Stimulated activated effector memory CD8-positive, alpha-beta T cell treated with anti-CD3 and anti-CD28 coated beads, Interleukin-12 subunit alpha, Interleukin-12 subunit beta, amount 100 ng/mL, for 72 hours (primary cell): ENCODE measurements at places on chromosomes 2 and 18.

DNA sequence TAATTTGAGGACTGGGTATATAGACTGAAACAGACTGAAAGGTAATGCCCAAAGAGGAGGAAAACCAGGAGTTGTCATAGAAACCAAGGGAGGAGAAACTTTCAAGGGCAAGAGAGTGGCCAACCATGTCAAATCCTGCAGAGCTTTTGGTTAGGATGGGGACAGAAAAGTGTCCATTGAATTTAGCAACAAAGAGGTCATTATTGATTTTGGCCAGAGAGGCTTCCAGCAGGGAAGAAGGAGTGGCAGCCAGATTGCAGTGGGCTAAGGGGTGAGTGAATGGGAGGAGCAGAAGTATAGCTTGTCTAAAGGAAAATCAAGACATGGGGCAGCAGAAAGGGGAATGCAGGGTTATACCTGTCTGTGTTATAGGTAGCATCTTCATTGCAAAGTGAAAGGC lies 194.0 kb downstream of the CAMKMT start:
- no peak for DNase-seq

GRCh38 chr2:30649278-30649677 lies 158.0 kb downstream of the CAPN13 start:
- DNase-seq: no peak

DNA sequence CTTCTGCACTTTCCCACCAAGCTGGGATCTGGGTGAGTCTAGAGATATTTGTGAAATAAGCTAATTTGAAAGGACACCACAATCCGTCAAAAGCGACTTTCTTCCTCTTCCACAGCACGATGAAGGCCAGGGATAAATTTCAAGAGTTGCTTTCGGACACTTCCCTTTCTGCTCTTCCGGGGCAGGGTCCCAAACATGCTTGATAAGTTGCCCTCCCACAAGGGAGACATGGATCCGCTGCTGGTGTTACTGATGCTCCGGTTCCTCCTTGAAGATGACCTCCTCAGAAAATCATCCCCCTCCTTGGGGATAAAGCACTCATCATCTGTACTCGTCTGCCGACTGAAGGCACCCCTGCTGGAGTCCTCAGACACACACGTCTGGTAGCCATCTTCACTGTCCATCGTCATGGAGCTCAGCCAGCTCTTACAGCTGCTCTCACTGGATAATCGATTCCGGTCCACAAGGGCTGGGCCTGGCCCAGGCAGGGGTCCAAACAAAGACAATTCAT lies 28.2 kb downstream of the CYTIP start:
- DNase-seq: no peak

DNA sequence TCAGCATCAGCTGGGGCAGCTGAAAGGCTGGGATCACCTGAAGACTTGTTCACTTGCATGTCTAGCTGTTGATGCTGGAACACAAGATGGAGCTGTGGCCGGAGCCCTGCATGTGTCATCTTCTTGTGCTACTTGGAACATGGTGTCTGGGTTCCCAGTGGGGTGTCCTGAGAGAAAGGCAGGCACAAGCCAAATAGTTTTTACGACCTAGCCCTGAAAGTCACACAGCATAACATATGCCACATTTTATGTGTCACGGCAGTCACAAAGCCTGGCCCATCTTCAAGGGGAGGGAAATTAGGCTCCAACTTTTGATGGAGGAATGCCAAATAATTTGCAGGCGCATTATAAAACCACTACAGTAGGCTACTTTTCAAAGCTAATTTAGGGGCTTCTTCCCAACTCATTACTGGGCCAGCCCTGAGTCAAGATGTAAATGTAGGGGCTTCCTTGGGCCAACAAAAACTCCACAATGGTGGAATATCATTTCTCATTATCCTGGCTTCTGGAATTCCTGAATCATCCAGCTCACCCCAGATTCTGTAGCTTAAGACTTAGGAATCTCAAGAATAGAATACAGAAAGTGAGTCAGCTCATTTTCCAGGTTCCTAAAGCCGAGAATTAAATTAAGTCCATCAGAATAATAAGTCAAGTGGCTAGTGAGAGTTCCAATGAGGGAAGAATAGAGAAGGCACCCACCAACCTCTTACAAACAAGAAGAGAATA lies 543.0 kb downstream of the TNS1 start:
- DNase-seq: no peak

- no peak for DNase-seq
Measured at GRCh38 chr18:75809926-75810255, 382.4 kb upstream of the SMIM21 start.

DNA sequence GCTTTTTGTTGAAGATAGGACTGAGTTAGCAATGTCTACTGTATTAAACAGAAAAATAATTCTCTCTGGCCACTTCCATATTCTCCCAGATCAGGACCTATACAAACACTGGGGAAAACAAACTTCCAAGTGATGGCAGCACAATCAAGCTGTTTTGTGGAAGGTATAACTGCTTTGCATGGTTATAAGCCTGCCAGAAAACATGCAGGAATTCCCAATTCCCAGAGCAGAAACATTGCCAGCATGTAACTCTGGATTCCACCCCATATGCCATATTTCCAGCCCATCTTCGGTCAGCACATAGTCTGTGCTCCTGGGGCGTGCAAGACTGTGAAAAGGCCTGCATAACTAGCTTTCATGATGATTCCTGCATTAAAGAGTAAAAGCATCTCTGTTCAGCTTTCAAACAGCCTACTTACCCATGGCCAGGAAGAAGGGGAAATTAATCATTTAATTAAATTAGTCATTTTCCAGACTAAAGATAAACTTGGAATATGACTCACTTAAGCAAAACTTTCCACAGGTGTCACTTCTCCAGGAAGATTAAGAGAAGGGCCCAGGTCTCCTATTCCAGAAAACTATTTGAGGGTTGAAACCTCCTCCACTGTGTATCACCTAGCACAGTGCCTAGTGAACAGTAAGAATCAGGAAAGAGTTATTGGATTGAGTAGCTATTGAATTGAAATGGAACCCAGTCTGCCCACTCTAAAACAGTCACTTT lies 280.5 kb downstream of the NRXN1 start:
- DNase-seq: no peak

- DNase-seq: no peak
Measured at GRCh38 chr2:136057023-136057801, 60.7 kb downstream of the CXCR4 start.

DNA sequence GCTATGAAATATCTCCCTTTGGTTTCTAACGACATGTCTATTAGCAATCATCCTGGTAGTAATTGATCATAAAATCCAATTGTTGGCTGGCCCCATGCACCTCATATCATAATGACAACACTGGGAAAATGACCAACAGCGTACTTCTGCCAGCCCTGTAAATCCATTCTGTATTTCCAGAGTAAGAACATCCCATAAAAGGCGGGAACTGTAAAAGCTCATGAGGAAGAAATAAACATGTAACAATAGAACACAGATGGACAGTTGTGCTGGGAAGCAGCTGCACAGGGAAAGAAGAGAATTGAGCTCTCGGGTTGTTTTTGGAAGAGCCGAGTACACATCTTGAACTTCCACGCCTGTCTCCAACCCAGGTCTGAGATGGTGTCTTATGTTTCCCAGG lies 218.7 kb downstream of the CMPK2 start:
- DNase-seq: no peak

- no peak for DNase-seq
Measured at GRCh38 chr2:14558335-14558919, 74.1 kb upstream of the LRATD1 start.

GRCh38 chr18:3089579-3089978 lies 76.6 kb upstream of the LPIN2 start:
- DNase-seq: no peak

DNA sequence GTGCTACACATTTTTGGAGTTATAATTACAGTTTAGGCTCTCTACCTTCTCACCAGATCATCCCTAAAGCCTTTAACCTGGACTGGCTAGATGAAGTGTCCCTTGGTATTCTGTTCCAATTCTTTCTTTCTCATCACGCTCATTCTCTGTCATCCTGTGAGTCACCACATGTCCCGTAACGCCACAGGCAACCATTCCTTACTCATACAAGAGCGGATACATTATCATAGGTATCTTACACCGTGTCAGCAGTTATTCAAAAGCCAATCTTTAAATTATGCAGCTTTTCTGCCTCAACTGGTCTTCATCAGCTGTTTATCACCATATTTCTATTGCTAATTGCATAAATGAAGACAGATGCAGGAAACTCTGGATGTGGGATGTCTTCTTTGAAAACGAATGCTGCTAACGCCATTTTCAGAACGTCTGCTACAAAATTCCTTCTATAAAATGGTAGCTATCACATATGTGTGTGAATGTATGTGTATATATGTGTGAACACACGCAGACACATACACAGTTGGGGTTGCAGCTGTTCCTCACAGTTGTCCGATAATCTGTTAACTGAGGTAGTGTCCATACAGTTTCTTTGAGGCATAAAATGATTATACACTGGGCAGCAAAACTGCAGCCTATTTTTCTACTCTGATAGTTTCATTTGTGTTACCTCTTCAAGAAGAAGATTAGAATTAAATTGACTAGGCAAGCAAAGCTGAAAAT lies 47.9 kb downstream of the EML6 start:
- DNase-seq: no peak

DNA sequence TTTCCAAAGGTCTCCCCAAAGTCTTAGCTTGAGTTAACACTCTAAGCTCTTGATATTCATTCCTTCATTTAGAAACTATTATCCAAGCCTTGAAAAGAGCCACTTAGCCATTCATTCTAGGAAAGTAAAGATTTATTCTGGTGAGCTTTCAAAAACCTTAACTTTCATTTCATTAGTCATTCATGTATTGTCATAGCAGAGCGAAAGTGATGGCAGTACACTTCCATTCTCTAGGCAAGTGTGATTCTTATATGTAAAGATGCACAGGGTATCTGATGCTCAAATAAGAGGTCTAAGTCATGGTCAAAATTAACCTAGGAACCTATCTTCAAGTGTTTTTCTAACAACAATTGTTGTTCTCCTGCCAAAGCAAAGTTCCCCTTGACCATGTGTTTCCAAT lies 553.0 kb upstream of the FANCL start:
- DNase-seq: no peak

DNA sequence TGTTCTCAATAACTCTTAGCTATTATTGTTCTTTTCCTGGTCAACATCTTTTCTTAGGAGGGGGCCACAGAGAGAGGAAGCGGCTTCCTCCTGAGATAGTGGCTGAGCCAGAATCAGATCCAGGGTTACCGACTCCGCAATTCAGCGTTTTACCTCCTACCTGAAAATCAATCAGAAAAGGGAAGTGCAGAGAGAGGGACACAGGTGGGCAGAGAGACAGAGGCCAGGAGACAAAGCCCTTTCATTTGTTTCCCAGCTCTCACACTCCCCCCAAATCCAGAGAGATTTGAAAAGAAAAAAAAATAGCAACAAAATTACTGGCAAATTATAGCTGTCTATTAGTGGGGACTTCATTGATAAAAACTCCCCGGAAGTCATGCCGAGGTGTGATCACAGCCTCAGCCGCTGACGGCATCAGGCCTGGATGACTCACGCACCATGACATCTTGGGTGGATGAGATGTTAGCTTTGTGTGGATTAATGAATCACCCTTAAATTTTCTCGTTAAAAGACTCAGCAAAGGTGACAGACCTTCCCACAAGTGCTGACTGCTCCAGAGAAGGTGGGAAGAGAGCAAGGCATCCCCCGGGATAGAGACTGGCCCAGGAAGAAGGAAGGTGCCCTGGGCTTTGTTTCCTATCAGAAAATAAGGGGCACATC lies 120.7 kb downstream of the LOXHD1 start:
- DNase-seq: no peak

- no peak for DNase-seq
Measured at GRCh38 chr2:32862269-32863055, 84.3 kb upstream of the LTBP1 start.

DNA sequence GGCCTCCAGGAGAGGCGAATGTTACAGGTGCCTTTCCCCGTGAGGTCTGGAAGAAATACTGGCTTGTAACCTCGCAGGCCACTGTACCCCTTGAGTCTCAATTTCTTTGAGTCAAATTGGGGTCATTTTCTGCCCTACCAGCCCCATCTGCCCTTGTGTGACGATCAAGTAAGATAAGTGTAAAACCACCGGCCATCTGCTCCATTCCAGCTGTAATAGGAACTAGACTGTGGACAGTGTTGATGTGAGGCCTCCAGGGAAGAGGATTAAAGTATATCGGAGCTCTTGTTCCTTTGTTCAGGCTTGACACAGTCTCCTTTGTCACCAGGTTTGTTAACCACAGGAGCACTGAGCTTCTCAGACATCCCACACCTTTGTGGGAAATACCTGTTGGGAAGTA lies 65.6 kb downstream of the MRPS9 start:
- DNase-seq: no peak

GRCh38 chr18:7273301-7273921 lies 42.5 kb downstream of the LRRC30 start:
- no peak for DNase-seq

DNA sequence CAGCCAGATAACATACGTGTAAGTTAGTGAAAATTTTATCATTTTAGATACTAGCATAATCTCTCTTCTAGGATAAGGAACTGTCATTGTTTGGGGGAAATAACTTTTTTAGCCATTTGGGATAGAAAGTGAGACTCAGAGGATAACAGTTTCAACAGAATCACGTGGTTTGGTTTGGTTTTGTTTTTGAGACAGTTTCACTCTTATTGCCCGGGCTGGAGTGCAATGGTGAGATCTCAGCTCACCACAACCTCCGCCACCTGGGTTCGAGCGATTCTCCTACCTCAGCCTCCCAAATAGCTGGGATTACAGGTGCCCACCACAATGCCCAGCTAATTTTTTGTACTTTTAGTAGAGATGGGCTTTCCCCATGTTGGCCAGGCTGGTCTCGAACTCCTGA lies 323.2 kb upstream of the MEIS1 start:
- no peak for DNase-seq

GRCh38 chr2:74201196-74201595 lies 2.8 kb downstream of the MTHFD2 start:
- DNase-seq: no peak

- DNase-seq: no peak
Measured at GRCh38 chr2:9703701-9704221, 73.0 kb upstream of the YWHAQ start.

DNA sequence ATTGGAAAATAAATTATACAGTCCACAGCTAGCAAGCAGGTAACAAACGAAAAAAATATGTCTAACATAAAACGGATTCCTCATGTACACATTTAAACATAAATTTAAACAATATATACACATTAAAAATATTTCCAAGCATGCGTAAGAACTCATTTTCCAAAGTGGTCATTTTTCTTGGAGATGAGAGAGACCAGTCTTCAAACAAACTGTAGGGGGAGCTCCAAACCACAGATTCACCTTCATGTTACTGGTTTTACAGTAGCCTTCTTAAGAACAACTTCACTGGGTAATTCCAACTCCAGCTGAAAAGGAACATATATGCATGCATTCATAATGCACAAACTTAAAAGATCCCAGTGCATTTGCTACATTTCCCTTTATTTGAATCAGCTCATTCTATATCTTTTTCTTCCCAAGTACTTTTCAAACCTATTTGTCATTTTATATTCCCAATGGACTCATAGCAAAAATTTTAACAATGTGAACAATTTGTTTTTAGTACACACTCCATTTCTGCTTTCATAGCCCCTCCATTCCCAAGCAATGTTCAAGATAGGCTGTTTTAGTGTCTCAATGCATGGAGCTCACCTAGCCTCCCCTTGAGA lies 4.7 kb upstream of the STAMBP start:
- DNase-seq: no peak

- DNase-seq: no peak
Measured at GRCh38 chr18:579238-579637, 942 bp upstream of the CETN1 start.

- no peak for DNase-seq
Measured at GRCh38 chr2:210496512-210496911, 20.0 kb upstream of the LANCL1 start.

GRCh38 chr18:40348196-40348595 lies 1606.8 kb upstream of the PIK3C3 start:
- DNase-seq: no peak

GRCh38 chr18:33802955-33803354 lies 224.9 kb downstream of the ASXL3 start:
- no peak for DNase-seq
